ENCODE measurements at places on chromosomes 1 and 21.
A peak's percentile ranks its signal among the peaks of the same experiment; 100 is the strongest.

DNA sequence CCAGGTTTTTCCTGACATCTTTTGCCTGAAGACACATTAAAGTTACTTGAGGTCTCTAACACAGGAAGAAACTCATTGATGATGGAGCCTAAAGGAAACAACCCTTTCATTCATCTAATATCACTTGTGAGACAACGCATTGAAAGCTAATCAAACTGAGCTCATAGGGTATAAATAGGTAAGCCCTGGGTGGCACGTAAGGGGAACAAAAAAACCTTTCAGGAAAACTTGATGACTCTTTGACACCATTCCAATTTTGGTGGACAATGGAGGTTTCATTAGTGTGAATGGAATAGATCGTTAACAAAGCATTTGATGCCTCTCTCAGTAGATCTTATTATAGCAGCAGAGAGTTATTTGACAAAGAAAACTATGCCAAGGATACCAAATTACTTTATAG, 80.7 kb upstream of the DUSP10 start:
- no peak for DNase-seq

GRCh38 chr1:245822996-245823395, 668.2 kb downstream of the KIF26B start:
- no peak for DNase-seq

- DNase-seq = no peak
These were observed 157.0 kb downstream of the RERE start for GRCh38 chr1:8660411-8660828.

DNA sequence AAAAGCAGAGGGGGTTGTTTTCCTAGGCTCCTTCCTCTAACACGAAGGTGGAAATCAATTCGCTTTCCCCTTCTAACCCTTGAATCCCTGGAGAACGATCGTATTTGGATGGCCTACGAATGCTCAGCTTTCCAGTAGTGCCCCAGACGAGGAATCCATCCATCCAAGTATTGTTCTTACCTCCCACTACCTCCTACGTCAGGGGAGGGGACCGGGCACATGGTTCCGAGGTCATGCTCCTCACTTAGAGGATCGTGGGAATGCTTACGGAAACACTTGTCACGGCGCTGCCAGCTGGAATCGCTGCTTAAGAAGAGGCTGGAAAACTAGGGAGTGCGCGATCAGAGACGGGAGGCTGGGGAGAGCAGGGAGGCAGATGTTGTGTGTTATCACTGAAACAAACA, 47.4 kb downstream of the CAPZB start:
- DNase-seq = no peak

GRCh38 chr1:82227306-82228095, 426.8 kb downstream of the ADGRL2 start:
- no peak for DNase-seq

DNA sequence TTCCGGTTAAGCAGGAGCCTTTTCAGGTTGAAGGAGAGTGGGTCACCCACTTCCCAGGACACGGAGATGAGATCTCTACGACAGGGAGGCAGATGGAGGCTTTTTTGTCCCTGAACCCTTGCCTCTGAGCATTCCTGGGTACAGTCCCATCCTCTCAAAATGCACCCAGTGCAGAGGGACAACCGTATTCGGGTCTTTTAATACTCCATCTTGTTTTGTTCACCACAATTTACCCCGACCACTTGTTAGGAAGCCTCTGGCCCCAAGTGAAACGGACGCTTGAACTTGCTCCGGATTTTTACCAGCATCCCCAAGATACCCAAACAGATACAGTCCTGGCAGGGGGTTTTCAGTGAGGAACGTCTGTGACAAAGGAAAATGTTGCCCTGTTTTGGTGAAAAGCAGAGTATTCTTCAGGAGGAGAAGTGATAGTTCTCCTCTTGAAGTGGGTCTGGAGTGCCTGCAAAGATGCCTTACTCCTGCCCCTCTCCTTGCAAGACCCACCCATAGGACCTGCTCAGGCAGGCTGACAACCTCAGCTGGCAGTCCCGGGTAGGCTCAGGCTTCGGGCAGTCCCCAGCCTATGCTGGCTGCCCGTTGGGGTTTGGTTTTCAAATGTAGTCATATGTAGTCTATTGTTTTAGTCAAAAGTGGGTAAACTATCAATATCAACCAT, 669 bp upstream of the ARL8A start:
- DNase-seq = no peak

- no peak for DNase-seq
These were observed 9.9 kb downstream of the TGFBR3 start for GRCh38 chr1:91876040-91876470.

DNA sequence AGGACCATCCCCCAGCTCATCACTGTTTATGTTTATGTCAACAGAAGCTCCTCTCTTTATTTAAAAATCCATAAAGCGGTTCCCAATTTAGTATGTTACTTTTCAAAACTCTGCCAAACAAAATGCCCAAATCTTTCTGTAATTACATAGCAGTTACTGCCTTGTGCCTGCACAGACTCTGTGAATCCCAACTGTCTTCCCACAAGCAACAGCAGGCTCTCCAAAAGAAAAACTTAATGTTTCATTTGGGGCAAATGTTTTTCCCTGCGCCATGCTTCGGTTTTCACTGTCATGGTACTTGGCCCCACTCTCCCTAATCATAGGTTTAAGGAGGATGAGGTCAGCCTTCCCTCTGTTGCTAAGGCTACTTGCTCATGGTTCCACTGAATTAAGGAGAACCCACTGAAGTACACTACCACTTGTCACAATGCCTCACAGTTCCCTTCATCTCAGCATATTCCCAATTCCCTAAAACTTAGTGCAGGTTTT, 4.6 kb downstream of the COLGALT2 start:
- no peak for DNase-seq

DNA sequence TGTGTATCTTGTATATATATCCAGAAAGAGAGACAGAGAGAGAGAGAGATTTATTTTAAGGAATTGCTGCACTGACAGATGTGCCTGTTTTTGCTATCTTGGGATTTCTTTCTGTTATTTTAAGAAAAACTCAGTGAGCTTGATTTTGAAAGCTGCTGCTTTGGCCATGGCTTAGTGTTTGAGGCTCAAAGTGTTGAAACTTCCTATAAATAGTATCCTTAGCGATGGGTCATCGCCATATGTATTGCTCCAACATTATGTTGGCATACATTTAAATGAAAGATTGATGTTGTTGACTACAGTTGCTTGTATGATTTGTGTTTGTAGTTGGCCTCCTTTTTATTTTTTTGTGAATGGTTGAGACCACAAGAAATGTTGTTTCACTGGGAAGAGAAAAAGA, 29.0 kb upstream of the NTPCR start:
- no peak for DNase-seq

DNA sequence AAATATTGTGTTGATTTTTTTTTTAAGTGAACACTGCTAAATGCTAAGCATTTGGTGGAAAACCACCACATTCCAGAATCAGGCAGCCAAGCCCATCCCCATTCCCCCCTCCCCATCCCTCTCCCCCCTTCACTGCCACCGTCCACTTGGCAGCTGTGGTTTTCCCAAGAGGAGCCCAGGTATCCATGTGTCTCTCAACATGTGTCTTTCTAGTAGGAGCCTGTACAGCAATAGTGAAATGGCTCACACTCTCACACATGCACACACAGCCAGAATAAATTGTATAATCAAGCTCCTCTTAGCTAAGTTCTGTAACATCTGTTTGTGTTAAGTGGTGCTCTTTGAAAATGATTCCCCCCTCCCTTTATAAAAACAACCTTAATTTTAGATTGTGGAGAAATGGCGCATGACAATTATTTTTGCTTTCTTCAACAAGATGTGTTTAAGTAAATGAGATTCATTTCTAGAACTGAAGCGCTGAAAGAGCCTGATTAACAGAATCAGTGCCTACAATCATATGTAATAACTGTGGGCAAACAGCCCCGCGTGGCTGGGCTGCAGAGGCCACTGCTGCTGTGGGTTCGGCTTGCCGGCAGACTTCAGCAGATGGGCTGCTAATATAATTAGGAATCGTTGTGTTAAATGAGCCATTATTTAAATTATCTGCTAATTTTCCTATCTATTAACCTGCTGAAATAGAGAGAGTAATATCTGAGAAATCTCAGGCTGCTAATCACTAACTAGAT, 43.3 kb downstream of the BACE2 start:
- no peak for DNase-seq

DNA sequence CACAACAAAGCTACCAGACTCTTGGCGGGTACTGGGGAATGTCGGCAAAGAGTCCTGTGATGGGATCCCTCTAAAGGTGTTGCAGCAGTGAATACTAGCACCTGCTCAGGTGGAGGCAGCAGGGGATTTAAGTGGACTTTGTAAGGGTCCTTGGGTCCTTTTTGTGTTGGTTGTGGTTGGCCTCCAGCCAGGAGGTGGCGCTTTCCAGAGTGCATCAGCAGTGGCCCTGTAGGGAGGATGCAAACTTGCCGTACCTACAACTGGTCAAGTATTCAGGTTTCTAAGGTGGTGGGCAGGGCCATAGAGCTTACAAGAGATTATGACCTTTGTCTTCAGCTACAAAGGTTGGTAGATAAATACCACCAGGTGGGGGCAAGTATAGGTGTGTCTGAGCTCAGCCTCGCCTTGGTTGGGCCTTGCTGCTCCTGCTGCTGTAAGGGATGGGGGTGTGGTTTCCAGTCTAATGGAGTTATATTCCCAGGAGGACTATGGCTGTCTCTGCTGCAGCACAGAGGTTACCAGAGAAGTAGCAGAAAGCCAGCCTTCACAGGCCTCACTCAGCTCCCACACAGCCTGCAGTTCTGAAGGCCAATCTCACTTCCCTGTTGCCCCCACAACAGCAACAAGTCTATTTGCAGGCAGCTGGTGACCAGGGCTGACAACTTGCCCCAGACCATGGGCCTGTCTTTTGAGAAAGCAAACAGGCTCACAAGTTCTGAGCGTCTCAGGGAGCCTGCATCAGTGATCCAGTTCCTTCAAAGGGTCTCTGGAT, 7.3 kb downstream of the OR2M5 start:
- DNase-seq = no peak

GRCh38 chr1:92879316-92879968, 47.6 kb downstream of the RPL5 start:
- DNase-seq = no peak

GRCh38 chr1:19338323-19338762, 26.2 kb downstream of the SLC66A1 start:
- no peak for DNase-seq

DNA sequence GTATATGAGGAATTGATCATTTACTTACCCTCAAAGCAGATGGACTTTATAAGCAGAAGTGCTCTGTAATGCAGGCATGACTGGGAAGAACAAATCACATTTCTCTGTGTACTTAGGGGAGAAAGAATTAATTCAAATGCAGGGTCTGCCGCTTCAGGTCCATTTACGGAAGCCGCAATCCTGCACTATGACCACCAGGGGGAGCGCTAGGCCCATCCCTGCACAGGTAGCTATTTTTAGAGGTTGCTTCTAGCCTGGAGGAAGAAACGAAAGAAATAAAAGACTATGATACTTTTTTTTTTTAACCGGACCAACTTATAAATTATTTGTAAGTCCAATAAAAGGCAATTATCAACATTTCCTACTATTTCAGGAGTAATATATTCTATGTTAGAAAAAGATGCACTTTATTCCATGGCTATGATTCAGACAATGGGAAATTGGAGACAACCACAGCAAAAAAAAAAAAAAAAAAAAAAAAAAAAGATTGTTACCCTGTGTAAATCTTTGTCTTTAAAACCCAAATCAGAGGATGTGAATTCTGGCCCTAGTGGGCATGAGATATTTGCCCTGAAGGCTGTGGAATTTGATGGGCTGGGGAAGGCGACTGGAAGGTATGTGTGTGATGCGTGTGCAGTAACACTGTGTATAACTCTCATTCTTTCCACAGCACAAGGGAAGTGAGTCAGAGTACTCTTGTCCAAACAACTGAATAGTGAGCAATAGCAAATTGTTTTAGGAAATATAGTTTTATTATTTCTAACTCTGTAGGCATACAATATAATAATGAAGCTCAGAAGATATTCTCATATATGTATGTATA, 12.9 kb upstream of the FYB2 start:
- DNase-seq = peak; percentile 12

Measured in activated CD8-positive, alpha-beta memory T cell treated with anti-CD3 and anti-CD28 coated beads for 48 hours (primary cell).